Forelimb muscle (tissue), 1 donor: ENCODE measurements at places on chromosomes 16 and 17. TPM values are rescaled to one million over a fixed set of nuclear protein-coding genes. Genes with fewer than 3 reads are reported as not detected.

The SDR42E1 gene
- 0.44 TPM for polyA plus RNA-seq

The PPP1R1B gene
- 1.0 TPM for polyA plus RNA-seq

DNA sequence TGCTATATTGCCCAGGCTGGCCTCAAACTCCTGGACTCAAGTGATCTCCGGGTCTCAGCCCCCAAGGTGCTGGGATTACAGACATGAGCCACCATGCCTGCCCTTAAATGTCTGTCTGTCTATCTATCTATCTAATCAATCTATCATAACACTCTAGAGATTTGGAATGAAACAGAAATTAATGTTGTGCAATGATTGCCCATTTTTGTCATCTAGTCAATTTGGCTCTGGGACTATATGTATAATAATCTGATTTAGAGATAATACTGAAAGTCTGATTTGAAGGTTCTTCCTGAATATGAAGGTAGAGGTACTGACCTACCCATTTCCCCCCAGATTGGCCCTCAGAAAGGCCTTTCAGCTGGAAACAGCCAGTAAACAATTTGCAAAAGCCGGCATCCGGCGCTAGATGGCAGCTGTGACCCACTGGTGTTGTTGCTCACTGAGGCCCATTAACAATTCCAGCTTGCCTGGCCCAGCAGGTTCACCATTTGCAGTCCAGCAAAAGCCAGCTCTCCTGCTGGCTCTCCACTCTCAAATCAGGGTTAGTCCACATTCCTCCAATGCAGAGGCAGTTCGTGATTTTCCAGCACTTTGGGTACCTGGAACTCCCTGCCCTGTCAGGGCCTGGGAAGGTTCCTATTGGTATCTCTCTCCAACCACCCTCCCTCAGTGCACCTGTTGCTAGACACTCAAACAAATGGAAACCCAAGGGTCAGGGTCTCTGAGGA is 22.9 kb upstream of the C16orf87 start:
- no peak for DNase-seq

- no peak for DNase-seq
Measured at GRCh38 chr17:67995570-67996263, 552 bp downstream of the C17orf58 start.

The NHLRC4 gene
- 0.99 TPM for polyA plus RNA-seq

DNA sequence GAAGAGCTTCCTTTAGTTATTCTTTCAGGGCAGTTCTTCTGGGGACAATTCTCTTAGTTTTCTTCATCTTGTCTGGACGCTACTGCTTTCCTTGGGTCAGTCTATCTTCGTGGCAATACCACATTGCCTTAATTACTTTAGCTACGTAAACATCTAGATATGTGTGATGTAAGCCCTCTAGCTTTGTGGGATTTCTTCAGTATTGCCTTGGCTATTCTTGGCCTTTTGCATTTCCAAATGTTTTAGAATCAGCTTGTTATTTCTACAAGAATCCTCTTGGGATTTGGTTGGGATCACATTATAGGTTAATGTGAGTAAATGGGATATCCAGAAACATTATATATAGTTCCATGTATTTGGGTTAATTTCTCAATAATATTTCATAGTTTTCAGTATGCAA is 9.0 kb upstream of the ST6GALNAC2 start:
- DNase-seq, result no peak

- peak; percentile 6 for DNase-seq
Measured at GRCh38 chr16:7086822-7087616, 245.6 kb upstream of the RBFOX1 start.

GRCh38 chr16:50509521-50510341 is 38.5 kb upstream of the NKD1 start:
- DNase-seq, result no peak

DNA sequence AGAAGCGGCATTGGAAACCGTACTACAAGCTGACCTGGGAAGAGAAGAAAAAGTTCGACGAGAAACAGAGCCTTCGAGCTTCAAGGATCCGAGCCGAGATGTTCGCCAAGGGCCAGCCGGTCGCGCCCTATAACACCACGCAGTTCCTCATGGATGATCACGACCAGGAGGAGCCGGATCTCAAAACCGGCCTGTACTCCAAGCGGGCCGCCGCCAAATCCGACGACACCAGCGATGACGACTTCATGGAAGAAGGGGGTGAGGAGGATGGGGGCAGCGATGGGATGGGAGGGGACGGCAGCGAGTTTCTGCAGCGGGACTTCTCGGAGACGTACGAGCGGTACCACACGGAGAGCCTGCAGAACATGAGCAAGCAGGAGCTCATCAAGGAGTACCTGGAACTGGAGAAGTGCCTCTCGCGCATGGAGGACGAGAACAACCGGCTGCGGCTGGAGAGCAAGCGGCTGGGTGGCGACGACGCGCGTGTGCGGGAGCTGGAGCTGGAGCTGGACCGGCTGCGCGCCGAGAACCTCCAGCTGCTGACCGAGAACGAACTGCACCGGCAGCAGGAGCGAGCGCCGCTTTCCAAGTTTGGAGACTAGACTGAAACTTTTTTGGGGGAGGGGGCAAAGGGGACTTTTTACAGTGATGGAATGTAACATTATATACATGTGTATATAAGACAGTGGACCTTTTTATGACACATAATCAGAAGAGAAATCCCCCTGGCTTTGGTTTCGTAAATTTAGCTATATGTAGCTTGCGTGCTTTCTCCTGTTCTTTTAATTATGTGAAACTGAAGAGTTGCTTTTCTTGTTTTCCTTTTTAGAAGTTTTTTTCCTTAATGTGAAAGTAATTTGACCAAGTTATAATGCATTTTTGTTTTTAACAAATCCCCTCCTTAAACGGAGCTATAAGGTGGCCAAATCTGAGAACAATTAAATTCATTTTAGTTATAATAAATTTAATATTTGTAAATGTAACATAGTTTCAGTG is 1.7 kb downstream of the HEXIM1 start:
- no peak for DNase-seq

DNA sequence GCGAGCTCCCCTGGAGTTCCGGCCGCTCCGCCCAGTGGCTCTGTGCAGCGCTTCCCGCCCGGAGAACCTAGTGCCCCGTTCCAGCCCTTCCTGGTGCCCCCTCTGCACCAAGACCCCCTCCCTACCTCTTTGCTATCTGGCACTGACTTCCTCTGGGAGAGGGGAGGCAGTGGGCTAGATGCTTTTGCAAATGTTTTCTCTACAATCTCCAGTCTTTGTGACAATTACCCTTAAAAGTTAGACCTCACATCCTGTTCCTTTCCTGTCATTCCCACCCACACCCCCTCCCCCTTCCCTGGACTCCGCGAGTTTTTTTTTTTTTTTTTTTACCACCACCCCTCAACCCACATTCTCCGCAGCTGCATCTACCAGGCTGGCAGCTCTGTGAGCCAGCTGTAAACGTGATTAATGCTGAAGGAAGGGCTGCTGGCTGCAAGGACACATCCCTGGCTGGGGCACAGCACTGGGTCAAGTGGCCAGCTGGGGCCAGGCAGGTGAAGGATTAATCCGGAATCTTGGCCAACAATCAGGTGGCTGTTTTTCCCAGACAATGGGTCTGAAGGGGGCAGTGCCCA is 101.5 kb downstream of the MGAT5B start:
- no peak for DNase-seq

DNA sequence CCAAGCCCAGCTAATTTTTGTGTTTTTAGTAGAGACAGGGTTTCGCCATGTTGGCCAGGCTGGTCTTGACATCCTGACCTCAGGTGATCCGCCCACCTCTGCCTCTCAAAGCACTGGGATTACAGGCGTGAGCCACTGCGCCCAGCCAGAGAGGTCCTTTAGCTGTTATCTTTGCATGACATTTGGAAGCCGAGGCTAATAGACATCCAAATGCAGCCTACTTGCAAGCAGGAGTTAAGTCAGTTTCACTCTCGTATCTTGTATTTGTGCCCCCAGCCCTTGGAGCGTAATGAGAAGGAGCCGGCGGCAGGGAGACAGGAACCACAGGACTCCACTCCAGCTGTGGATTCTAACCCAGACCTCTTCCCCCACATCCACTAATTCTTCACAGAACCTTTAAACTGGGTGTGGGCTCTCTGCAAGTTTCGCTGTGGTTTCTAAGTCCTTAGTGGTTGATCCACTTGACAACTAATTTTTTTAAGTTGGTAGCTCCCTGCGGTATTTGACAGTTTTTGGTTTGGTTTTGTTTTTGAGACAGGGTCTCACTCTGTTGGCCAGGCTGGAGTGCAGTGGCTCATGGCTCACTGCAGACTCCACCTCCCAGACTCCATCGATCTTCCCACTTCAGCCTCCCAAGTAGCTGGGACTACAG is 3.1 kb upstream of the CYTH1 start:
- no peak for DNase-seq

DNA sequence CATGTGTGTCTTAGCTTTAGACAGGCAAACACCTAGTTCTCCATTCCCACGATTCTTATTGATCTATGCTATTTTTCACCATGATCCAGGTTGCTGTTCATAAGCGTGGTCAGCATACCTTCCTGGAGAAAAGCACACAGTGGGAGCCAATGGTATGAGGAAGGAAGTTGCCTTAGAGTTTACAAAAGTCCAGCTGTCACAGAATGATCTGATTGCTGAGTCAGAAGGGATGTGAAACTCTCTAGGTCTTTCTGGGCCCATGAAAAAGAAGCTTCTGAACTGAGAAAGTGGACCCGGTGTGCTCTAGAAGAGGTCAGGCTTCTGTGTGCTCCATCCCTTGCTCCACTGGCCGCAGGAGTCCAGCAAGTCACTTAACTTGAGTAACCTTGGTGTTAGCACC is 71.0 kb upstream of the CCL1 start:
- peak; percentile 2 for DNase-seq

DNA sequence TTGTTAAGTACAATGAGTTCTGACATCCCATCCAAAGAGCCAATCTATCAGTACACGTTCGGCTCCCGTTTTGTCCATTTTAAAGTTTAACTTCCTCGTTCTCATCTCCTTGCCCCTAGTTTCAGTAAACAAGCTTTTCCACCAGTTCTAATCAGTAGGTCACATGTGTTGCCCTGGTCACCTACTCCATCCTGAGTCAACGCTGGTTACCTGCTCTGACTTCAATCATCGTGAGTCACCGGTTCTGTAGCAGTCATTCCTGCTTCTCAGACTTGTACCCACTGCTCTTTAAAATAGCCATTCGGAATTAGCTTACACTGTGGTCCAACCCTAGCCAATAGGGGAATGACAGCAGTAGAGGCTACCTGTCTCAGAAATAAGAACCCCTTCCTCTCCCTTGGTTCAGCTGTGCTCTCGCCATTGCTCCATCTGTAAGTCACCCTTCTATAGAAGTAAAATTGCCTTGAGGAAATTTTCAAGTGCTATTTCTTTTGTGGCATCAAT is 191.0 kb downstream of the CPPED1 start:
- no peak for DNase-seq

- DNase-seq, result no peak
Measured at GRCh38 chr17:614653-615546, 99.7 kb downstream of the VPS53 start.
